Glomerular endothelial cell (primary cell): ENCODE measurements at places on chromosomes 11 and 22. TPM values are rescaled to one million over a fixed set of nuclear protein-coding genes. Genes with fewer than 3 reads are reported as not detected.

The ART1 gene
- not detected in 2 replicates for total RNA-seq

DNA sequence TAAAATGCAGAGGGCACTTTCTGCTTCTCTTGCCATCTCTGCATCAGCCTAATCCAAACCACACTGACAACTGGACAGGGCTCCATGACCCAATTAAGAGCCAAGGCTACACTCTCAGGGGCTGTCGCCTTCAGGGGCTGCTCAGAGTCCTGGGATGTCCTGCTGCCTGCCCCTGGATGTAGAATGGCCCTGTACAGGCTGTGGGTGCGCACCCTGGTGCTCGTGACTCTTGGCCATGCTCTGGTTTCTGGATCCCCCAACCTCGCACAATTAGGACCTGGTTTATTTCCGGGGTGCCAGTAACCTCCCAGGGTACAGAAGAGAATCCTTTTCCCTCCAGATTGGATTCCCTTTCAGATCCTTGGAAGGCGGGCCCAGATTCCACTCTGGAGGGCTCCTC is 11.3 kb downstream of the IFT27 start:
- no peak for DNase-seq

The AGBL2 gene
- total RNA-seq = not detected in 2 replicates

The VWA5A gene
- 9.1 and 12.9 TPM in 2 replicates for total RNA-seq

- DNase-seq = no peak
These were observed 21.2 kb downstream of the LIF start for GRCh38 chr22:30225220-30225927.

The DGCR6L gene
- total RNA-seq = 67.4 and 67.8 TPM in 2 replicates

DNA sequence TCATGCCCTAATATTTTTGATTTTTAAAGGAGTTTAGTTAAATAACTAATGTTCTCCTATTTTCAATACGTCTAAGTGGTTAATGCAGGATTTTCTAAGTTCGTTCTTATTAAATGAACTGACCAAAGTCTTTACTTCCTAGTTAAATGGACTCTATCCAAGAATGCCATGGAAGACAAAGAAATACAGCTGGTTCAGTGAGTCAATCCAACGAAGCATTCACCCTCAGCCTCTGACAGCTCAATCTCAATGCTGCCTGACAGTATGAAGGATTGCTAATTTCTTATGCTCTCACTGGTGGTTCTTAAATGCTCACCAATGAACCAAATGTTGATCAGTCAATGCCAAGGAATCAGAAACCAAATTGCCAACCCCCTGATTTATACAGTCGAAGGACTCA is 219.4 kb downstream of the CADM1 start:
- DNase-seq = no peak

GRCh38 chr11:66868082-66868725 is 11.3 kb downstream of the LRFN4 start:
- DNase-seq = no peak

GRCh38 chr11:104394508-104394907 is 230.6 kb upstream of the PDGFD start:
- no peak for DNase-seq

DNA sequence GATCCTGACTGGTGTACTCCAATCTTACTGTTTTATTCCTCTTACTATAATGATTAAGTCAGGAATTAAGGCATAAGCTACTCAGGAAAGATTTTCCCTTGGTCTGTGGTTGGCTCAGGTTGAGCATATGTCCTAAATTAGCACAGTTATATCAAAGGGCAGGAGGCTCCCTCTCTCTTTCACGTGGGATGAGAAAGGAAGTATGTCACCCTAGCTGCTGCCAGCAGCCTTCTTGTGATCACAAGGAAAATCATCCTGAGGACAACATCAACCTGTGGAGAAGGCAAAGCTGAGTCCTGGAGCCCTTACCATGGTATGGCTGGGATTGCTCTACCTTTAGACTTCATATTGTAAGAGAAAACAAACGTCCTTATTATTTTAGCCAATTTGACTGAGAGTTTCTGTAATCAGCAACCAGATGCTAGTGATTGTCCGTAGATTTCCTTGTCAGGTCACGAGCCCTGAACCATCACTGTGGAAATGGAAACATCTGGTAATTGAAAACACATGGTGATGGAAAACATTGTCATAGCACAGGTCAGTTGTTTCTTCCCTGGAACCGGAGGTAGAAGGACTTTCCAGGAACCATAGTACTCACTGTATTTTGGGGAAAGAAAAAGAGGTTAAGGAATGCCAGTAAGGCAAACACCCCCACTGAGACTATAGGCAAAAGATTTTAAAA is 40.6 kb upstream of the DEUP1 start:
- DNase-seq = no peak

GRCh38 chr11:133570376-133570775 is 38.1 kb upstream of the OPCML start:
- no peak for DNase-seq

DNA sequence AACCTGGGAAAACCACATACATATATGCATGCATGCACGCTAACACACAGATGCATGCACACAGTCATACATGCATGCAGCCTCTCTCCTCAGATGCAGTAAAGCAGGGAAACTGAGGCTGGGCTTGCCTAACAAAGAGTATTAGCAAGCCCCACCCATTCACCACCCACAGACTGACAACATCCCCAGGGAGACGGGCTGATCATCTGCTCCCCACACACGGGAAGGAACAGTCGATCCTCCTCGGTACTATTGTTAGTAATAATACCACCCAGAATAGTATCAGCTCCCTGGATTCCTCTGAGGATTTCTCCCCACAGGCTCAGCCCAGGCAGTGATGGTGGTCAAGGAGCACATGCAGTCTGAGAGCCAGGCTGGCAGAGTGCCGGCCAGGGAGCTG is 41.2 kb downstream of the SLC22A12 start:
- DNase-seq = no peak

- DNase-seq = no peak
These were observed 471.1 kb downstream of the TBC1D22A start for GRCh38 chr22:47233316-47234243.

The INPP5J gene
- total RNA-seq = 0.35 and 2.1 TPM in 2 replicates

The FXYD2 gene
- 3.4 and 89.7 TPM in 2 replicates for total RNA-seq

- no peak for DNase-seq
These were observed 18.2 kb upstream of the CLPB start for GRCh38 chr11:72452495-72452894.

- DNase-seq = no peak
These were observed 10.7 kb downstream of the PICK1 start for GRCh38 chr22:38067761-38068360.

DNA sequence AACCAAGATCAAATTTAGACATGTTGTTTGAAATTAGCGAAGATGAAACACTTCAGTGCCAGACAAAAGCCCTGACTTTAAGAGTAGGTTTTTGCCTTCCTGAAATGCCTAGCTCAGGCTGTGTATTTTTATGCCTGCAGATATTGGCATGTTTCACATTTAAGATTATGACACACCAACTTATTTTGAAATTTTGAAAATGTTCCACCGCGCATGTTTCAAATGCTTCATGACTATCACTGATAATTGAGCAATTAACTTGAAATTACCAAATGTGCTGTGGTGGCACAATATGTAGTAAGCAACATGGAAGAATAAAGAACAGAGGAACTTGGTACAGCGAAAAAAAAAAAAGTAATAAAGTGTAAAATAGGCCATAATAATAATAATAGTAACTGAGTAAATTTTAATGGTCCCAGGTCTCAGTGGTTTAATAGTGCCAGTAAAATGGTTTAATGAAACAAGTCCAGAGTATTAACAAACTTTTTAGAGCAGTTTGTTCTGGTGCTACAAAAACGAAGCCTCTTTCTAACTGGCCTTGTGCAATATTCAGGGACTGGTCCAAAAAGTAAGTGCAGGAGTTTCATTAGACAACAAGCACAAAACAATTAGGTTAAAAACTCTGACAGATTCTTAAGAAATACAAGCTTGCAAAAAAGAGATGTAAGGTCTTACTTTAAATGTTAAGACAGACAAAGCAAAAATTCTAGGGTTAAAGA is 112.5 kb upstream of the SOX6 start:
- DNase-seq = no peak

The APOL3 gene
- total RNA-seq = 76.9 and 80.5 TPM in 2 replicates
